ENCODE measurements at places on chromosomes 11 and 22.

- no peak for DNase-seq
Measured at GRCh38 chr22:31098632-31099110, 8.7 kb downstream of the SELENOM start.

DNA sequence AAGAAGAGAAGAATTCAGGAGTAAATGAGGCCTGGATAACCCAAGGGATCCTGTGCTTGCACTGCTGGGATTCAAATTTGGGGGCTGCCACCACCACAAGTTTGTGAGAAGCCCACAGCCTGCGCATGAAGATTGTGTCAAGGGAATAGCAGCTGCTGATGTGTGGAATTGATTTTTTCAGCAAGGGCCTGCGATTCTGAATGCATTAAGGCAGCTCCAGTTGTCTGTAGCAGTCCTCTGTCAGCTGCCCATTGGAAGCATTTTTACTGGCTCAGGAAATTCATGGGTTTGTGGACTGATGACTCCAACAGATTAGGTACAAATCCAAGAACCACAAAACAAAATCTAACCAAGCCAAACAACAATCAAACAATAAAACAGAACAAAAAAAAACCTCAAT, 14.0 kb downstream of the ARVCF start:
- DNase-seq: no peak

DNA sequence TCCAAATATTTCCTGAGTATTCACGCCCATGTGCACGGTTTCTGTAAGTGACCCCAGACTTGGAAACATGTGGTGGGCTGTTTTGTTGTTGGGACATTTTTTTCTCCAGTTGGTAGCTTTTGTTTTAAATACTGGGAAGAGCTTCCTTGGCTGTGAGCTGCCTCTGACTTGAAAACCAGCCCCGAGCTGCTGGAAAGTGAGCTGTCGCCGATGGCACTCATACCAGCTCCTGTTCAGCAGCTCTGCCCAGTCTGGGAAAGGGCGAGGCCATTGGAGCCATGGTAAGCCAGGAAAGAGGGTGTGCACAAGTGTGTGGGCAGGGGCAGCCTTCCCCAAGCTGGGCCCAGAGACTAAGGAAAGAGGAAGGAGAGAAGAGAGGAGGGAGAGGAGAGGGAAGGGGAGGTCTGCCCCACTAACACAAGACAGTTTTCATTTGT, 3.2 kb upstream of the FLI1 start:
- DNase-seq: peak; percentile 29

GRCh38 chr11:11279956-11280689, 72.9 kb downstream of the CSNK2A3 start:
- DNase-seq: no peak

DNA sequence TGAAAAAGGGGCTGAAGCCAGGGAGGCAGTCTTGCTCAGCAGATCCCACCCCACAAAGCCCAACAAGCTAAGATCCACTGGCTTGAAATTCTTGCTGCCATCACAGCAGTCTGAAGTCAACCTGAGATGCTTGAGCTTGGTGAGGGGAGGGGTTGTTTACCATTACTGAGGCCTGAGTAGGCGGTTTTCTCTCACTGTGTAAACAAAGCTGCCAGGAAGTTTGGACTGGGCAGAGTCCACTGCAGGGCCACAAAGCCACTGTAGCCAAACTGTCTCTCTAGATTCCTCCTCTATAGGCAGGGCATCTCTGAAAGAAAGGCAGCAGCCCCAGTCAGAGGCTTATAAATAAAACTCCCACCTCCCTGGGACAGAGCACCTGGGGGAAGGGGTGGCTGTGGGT, 746.1 kb upstream of the LRRC4C start:
- no peak for DNase-seq
